ENCODE measurements at places on chromosomes 5 and 9. TPM values are rescaled to one million over a fixed set of nuclear protein-coding genes. Genes with fewer than 3 reads are reported as not detected.

The TAF1L gene
- total RNA-seq, result not detected

GRCh38 chr5:103145196-103145595 lies 25.1 kb downstream of the PPIP5K2 start:
- ATAC-seq, result no peak

DNA sequence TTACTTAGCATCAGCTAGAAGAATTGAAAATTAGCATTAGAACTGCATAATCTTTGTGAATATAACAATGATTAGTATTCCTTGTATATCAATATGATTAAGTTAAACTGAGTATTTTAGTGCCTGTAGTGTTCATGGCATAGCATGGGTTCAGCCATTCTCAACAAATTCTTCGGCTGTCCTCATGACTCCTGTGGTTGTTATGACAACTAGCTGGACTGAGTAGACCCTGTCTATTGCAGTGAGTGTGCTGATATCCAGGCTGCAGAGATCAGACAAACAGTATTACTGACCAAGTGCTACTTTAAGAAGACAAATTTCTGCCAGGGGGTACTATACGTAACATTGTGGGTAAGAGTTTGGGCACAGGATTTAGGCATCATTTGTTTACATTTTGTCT lies 125.9 kb downstream of the NUDT12 start:
- no peak for ATAC-seq

DNA sequence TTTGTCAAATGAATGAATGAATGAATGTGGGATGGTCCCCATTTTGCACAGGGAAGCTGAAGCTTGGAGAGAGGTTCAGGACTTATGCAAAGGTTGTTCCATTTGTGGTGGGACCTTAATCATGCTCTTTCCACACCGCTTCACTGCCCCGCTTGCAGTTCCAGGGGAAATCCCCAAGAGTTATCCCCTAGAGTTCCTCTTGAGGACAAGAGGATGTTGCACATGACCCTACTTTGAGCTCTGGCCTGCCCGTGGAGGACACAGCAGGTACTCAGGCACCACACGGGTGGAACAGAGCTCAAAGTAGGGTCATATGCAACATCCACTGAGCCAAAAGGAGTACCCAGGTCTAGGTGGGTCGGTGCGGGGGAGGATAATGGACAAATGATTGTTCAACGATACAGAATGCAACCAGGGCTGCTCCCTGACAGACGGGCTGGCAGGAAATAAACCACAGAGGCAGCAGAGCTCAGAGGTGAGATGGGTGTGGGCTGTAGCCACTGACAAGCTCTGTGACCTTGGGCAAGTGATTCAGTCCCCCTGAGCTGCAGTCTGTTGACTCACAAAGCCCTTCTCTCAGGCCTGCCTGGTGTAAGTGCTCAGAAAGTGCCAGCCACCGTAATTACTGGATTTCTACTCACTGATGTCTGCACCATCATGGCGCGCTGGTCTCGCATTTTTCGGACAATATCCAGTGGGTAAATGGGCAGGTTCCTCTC lies 60.3 kb upstream of the EPB41L4B start:
- ATAC-seq, result peak; percentile 41

DNA sequence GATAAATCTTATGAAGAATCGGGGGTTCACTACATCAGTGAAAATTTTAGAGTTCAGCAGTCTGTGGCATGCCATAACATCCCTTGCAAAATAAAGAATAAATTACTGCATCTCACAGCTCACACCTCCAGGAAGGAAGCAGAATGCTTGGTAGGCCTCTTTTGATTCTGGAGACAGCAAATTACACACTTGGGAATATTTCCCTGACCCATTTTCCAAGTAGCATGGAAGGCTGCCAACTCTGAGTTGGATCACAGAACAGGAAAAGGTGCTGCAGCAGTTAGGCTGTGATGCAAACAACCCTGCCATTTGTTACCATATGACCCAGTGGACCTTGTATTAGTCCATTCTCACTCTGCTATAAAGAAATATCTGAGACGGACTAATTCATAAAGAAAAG lies 293.5 kb downstream of the ASTN2 start:
- ATAC-seq, result no peak
